ENCODE measurements at places on chromosomes 6 and 20. TPM values are rescaled to one million over a fixed set of nuclear protein-coding genes. Genes with fewer than 3 reads are reported as not detected.

LAMA2 gene
- 6.3 TPM for total RNA-seq

CYP21A2 gene
- 0.25 TPM for total RNA-seq

LY6G6D gene
- total RNA-seq = not detected

BPIFA1 gene
- total RNA-seq = not detected
